ENCODE measurements at places on chromosomes 6 and 20.

- no peak for DNase-seq
Observed at GRCh38 chr6:168937054-168937453, 316.6 kb downstream of the THBS2 start.

GRCh38 chr6:136991646-136992045 is 53.1 kb downstream of the IL20RA start:
- DNase-seq, result peak; percentile 25

DNA sequence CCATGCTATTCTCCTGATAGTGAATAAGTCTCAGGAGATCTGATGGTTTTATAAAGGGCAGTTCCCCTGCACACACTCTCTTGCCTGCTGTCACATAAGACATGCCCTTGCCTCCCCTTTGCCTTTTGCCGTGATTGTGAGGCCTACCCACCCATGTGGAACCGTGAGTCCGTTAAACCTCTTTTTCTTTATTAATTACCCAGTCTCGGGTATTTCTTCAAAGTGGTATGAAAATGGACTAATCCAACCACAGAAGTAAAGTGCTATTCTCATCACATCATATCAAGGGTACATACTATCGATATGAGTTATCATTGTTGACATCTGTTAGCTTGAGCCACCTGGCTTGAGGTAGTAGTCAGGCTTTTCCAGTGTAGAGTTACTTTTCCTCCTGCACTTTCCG is 2.3 kb downstream of the MANBAL start:
- no peak for DNase-seq

GRCh38 chr6:113148566-113148965 is 708.6 kb upstream of the MARCKS start:
- no peak for DNase-seq

GRCh38 chr6:156911581-156911980 is 134.4 kb downstream of the ARID1B start:
- no peak for DNase-seq

GRCh38 chr6:53309901-53310300 is 38.8 kb downstream of the ELOVL5 start:
- no peak for DNase-seq

- DNase-seq, result peak; percentile 77
Observed at GRCh38 chr20:297925-298775, 780 bp downstream of the ZCCHC3 start.

- DNase-seq, result no peak
Observed at GRCh38 chr20:25196786-25197120, 1.2 kb downstream of the ENTPD6 start.

DNA sequence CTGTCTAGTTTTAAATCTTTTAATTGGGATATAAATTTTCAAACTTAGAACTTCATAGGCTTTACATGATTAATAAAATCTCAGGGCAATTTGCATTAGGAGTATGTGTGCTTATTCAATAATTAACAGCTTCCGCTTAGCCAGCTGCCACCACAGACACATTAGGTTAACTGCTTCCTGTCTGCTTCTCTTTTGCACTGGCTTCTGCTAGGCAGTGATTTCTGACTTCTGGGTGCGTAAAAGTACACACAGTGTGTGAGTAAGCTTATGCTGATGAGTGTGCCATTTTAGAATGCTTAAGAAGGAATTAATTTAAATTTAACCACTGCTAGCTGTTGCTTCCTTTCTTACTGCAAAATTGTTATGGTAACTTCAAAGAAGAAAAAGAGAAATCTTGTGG is 73.9 kb downstream of the F13A1 start:
- DNase-seq, result no peak

GRCh38 chr20:44646023-44646640 is 5.4 kb downstream of the ADA start:
- no peak for DNase-seq

GRCh38 chr6:42452171-42453030 is 675 bp upstream of the TRERF1 start:
- DNase-seq, result peak; percentile 84

- peak; percentile 78 for DNase-seq
Observed at GRCh38 chr6:132227904-132228303, 173.4 kb downstream of the MOXD1 start.

DNA sequence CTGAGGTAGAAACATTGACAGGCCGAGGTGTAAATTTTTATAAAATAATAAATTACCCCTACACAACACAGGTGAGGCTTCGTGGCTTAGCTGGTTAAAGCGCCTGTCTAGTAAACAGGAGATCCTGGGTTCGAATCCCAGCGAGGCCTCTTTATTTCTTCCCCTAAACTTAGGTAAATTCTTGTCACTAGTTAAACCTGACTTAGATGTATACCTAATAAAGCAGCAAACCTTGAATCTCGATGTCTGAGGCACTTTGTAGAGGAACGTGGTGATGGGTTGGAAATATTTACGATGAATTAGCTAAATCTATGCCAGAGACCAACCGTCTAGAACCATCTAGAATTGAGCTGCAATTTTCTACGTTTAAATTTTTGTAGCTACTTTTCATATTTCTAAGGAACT is 185.6 kb downstream of the OR2B2 start:
- no peak for DNase-seq

- no peak for DNase-seq
Observed at GRCh38 chr6:166450167-166450873, 67.6 kb upstream of the MPC1 start.

- DNase-seq, result peak; percentile 85
Observed at GRCh38 chr20:38165089-38165965, at the start of gene TGM2. Gene TGM2, minus strand, starts transcription at chr20:38165270. Its CDS starts 72 bp downstream, at chr20:38165198.

DNA sequence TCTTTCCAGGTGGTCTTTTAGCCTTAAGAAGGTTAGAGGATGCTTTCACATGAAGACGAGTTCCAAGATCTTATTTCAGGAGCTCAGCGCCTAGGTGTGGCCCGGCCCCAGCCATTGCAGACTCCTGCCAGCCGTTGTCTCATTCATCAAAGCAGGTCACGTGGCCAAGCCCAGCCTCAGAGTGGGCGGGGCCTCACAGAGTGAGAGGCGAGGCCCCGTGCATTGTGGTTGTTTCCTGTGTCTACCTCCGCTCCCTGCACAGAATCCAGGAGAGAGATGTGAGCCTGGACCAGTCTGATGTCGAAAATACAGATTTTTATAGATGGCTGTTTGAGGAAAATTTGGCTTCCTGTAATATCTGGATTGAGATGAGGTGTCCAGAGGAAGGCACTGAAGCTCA is 49.2 kb upstream of the CST5 start:
- DNase-seq, result no peak

Measured in cardiac muscle cell (in vitro differentiated cells and primary cell).